ENCODE measurements at places on chromosomes 6 and 20.

- DNase-seq = no peak
Measured at GRCh38 chr6:3631877-3632276, 119.6 kb downstream of the PXDC1 start.

GRCh38 chr6:144561455-144562043 is 276.4 kb downstream of the UTRN start:
- DNase-seq = no peak

GRCh38 chr20:60589623-60590022 is 631.4 kb downstream of the CDH26 start:
- no peak for DNase-seq

DNA sequence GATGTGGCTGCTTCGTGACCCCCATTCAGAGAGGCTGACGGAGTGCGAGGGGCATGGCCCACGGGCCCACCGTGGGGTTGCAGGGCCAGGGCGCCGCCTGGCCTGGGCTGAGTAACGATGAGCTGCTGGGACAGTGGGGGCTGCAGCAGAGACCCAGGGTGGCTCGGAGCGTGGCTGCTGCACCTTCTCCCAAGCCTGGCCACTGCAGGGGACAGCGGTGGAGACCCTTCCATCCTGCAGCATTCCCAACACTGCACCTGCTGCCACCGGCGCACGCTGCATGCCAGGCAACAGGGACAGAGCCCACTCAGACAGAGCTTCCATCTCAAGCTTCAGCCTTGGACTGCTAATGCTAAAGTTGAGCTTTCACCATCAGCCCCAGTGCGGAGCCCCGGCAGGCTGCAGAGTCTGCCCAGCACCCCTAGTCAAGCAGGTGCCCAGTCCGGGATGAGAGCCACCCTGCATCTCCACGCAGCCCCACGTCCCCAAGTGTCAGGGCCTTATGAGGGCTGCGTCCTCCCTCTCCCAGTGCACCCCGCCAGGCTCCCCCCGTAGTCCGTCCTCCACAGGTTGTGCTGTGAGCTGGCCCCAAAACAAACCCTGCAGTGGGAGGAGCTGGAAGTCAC is 89.4 kb upstream of the AFDN start:
- DNase-seq = no peak

- DNase-seq = no peak
Measured at GRCh38 chr6:71277926-71278600, 10.5 kb upstream of the OGFRL1 start.

All from fibroblast of the conjunctiva (primary cell).